A549 treated with CORT108297 at 1 μM for 4 hours (cell line): ENCODE measurements at places on chromosomes 2 and 18. TPM values are rescaled to one million over a fixed set of nuclear protein-coding genes. Genes with fewer than 3 reads are reported as not detected.

EHD3 gene
- 8.0 to 9.7 TPM (median 8.9 TPM) in 5 replicates for total RNA-seq

MYL1 gene
- total RNA-seq: not detected in 5 replicates

EIF5B gene
- 55.0 to 81.0 TPM (median 55.7 TPM) in 5 replicates for total RNA-seq

TDRD15 gene
- not detected in 5 replicates for total RNA-seq

ANKRD30B gene
- 0.02 to 0.03 TPM (median 0.02 TPM) in 3 of 5 replicates, not detected in the others for total RNA-seq

LIPG gene
- total RNA-seq: 0.02 to 0.32 TPM (median 0.19 TPM) in 5 replicates

LHCGR gene
- total RNA-seq: not detected in 5 replicates

MAL gene
- total RNA-seq: 0.07 TPM in 1 of 5 replicates, not detected in the others

MAP3K19 gene
- total RNA-seq: not detected in 5 replicates

MDH1B gene
- 1.3 to 2.3 TPM (median 1.6 TPM) in 5 replicates for total RNA-seq

ZBTB7C gene
- total RNA-seq: 0.02 to 0.20 TPM (median 0.07 TPM) in 5 replicates

CYP27C1 gene
- 3.8 to 4.9 TPM (median 4.5 TPM) in 5 replicates for total RNA-seq

LYPD6B gene
- 0.12 TPM in 1 of 5 replicates, not detected in the others for total RNA-seq

C2orf15 gene
- 0.39 to 0.95 TPM (median 0.54 TPM) in 5 replicates for total RNA-seq

B4GALT6 gene
- 5.6 to 7.9 TPM (median 6.8 TPM) in 5 replicates for total RNA-seq

LDLRAD4 gene
- 1.1 to 2.8 TPM (median 1.8 TPM) in 5 replicates for total RNA-seq

ASB18 gene
- total RNA-seq: not detected in 5 replicates

FSHR gene
- total RNA-seq: not detected in 5 replicates

UGT1A7 gene
- total RNA-seq: 3.9 to 6.3 TPM (median 4.3 TPM) in 5 replicates

IL36RN gene
- 0.05 to 0.25 TPM (median 0.14 TPM) in 4 of 5 replicates, not detected in the other for total RNA-seq

LYG2 gene
- total RNA-seq: not detected in 5 replicates

UGT1A5 gene
- not detected in 5 replicates for total RNA-seq

SAG gene
- not detected in 5 replicates for total RNA-seq
